ENCODE measurements at places on chromosomes 6 and 20.
A peak's percentile ranks its signal among the peaks of the same experiment; 100 is the strongest.

GRCh38 chr6:109978174-109979032, at the start of gene GPR6:
TSS of gene GPR6 (plus strand) at chr6:109978311. CDS start at chr6:109979113, 802 bp downstream.
- peak; percentile 52 for DNase-seq

DNA sequence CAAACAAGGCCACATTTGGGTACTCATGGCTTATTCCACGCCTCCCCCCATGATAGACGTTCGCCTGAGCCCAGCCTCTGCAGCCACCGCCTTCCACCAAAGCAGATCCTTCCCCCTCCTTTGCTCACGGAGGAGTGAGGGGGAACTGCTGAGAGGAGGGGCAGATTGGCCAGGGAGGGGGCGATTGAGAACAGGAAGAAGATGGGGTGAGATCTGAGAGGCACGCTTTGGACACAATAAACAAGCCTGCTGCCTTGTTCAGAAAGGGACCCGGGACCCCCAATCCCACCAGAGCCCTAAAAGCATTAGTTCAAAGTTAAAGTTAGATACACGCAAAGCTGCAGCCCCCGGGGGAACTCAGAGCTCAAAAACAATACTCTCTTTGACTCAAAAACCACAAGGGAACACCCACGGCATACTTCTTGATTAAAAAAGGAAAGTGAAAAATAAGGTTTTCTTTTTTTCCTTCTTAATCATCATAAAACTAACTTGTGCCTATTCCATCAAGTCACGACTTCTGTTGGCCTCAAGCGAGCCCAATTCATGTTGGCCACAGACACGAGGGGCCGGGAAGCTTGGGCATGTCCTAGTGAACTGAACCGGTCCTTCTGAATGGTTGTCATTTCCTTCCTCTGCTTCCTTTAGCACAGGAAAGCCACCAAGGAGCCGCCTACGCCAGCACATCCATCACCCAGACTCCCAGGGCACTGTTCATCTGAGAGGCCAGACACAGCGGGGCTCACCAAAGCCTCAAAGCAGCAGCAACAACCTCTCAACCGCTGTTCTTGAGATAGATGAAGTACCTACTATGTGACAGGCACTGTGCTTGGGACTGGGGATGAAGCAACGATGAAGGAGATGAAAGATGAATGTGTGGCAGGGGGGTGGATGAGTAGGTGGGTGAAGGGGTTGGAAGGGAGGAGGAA, 44.7 kb downstream of the NFATC2 start:
- no peak for DNase-seq

DNA sequence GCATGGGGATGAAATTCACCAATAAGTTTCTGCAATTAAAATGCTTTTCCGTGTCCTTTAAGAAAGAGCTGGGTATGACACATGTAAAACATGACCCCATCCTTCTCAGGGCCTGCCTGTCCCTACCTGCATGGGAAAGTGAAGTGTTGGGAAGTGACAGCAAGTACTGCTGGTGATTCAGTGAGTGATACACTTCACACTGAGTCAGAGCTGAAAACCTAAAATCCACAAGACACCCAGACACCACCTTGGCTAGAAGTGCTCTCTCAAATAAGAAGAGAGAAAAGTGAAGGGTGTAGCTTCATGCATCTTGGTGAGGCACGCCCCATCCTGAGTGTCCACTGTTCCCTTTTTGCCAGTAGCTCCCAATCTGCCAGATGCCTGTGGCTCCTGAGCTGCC, 3.3 kb downstream of the RAB22A start:
- peak; percentile 26 for DNase-seq

- DNase-seq, result no peak
Observed at GRCh38 chr6:14361297-14361696, 243.7 kb downstream of the CD83 start.

GRCh38 chr6:137051790-137052472, 7.2 kb upstream of the IL20RA start:
- DNase-seq, result no peak

DNA sequence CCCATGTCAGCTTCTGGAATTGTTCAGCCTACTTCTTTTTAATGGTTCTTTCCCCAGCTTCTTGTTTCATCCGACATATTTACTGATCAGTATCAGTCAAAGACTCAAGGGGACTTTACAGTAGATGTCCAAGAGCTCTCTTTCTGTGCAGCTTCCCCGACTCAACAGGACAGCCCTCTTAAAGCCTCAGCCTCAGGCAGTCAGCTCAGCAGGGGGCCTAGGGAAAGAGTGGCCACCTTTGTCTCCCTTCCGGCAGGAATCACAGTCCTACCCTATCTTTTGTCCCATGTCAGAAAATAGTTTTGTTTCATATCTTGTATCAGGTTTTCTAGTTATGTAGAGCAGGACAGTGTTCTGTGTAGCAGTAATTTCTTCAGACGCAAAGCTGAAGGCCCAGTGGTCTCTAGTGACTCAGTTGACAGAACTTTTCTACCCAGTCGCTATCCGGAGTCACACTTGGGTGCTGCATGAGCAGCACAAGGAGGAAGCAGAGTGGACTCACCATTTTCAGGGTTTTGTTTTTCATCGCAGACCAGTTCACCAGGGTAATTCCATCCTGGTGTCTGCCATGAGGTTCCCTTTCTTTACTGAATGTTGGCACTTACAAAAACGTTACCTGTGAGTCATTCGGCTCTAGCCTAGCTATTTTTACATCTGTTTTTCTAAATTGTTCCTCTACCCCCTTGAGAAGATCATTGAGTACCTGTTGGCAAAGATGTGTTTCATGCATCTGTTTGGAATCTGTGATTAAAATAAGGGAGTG, 47.7 kb downstream of the SPATA2 start:
- DNase-seq, result no peak

DNA sequence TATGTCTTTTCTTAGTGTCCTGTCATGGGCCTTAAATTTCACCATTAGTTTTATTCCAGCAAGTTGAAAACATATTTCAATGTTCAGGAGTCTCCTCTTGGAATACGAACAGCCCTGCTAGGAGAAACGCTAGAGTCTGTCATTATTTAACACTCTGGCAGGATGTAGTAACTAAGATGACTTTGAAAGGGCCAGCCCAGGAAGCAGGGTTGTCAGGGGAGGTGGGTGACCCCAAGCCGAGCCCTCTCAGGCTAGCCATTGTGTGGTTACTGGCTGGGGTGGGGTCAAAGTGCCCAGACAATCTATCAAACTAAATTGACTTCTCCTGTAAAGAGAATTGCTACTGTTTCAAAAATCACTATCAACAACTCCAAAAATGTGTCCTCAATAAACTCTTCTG, 67.8 kb downstream of the LY86 start:
- DNase-seq, result no peak

- DNase-seq, result no peak
Observed at GRCh38 chr6:138031850-138032249, 75.4 kb downstream of the PERP start.

GRCh38 chr20:40848526-40848925, 159.5 kb upstream of the MAFB start:
- no peak for DNase-seq

DNA sequence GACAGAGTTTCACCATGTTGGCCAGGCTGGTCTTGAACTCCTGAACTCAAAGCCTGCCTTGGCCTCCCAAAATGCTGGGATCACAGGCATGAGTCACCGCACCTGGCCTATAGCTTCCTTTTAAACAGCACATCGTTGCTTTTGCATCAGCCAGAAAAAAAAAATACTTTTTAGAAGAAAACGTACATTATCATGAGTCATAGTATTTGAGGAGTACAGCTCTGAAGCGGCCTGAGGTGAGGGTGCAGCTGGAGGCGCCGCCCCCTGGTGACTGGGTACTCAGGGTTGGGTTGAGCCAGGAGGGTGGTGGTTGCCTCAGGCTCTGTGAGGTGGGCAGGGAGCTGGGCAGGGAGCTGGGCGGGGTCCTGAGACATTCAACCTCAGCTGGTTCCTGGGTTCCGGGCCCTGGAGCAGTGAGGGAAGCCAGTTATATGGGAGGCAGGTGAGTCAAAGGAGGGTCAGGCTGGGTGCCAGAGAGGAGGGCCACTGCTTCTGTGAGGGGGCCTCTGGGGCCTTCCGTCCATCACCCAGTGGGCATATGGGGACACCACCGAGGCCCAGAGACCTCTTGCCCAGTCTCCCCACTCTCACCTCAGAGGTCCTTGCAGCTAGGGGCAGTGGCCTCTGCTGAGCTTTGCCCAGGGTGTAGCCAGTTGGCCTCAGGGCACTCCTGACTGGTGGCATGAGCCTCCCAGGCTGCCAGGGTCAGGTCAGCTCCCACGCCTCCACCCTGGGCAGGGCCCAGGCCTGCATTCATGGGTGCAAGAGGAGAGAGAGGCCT, 11.7 kb upstream of the ID1 start:
- DNase-seq, result peak; percentile 100

GRCh38 chr20:47612670-47613069, 111.0 kb downstream of the NCOA3 start:
- DNase-seq, result no peak

- no peak for DNase-seq
Observed at GRCh38 chr6:3754776-3755175, 3.3 kb upstream of the PXDC1 start.

DNA sequence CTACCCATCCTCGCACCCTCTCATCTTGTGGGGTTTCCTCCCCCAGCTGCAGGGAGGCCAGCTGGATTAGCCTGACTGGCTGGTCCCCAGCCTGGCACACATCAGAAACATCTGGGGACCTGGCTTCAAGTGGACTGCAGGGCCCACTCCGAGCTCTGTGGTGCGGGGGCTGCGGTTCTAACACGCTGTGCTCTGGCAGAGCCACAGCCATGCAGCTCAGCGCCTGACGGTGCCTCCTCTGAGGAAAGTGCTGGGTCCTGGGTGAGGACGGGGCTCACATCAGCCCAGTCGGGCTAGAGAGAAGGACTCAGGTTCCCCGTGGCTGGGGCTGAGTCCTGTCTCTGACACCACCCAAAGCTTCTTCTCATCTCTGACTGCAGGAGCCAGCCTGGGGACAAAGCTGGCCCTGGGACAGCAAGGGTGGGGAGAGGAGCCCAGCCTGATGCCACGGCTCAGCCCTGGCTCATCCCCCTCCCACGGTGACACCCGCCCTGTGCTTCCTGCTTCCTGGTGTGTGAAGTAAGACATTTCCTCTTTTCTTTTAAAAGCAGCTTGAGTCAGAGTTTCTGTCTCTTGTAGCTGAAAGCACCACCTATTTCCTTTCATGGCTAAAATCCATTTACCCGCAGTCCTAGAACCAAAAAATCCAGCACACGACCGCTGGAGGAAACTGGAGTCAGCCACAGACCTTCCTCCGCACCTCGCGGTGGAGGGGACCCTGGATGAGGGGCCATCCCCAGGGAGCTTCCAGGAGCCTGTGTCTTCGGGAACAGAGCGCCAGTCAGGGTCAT, 127.4 kb upstream of the AFDN start:
- DNase-seq, result no peak

DNA sequence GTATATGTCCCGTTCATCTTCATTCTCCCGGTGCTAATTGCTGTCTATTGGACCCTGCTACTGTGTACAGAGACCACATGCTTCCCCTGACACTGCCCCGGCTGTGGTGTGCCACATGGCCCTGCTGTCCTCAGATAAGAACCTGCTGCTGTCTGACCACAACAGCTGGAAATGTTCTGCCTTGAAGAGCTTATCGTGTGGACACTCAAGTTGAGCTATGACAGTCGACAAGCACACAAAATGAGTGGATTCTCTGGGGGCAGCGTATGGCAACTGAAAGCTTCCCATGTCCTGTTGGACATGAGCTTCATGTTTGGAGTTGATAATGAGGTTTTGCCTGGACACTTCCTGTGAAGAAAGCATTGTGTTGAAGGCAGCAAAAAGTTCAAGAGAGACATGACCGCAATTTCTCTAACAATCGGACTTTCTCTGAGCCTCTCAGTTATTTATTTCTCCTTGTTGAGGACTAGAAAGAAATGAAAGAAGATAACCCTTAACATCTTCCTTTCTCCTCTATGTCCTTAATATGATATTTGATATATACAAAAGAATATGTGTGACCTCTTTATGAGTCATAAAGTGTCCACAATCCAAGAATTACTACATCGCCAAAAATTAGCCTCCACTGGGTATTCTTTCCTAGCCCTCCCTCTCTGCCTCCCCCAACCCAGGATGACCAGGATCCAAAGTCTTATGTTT, 187.1 kb upstream of the TCF21 start:
- peak; percentile 43 for DNase-seq

DNA sequence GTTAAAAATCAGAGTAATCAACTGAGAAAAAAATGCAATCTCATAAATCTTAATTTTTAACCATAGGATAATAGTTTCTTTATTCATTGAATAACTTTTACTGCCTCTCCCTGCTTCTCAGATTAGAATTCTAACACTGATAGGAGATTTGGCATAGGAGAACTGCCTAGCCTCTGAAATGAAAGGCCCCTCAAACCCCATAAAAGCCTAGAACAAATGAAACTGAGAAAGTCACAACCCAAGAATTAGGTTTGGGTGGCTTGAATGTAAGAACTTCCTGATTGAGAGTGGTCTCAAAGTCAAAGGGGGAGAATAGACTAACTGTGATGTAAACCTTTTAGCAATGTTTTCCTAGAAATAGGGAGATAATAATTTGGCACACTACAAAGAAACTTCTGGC, 52.2 kb downstream of the SAMD5 start:
- DNase-seq, result no peak

DNA sequence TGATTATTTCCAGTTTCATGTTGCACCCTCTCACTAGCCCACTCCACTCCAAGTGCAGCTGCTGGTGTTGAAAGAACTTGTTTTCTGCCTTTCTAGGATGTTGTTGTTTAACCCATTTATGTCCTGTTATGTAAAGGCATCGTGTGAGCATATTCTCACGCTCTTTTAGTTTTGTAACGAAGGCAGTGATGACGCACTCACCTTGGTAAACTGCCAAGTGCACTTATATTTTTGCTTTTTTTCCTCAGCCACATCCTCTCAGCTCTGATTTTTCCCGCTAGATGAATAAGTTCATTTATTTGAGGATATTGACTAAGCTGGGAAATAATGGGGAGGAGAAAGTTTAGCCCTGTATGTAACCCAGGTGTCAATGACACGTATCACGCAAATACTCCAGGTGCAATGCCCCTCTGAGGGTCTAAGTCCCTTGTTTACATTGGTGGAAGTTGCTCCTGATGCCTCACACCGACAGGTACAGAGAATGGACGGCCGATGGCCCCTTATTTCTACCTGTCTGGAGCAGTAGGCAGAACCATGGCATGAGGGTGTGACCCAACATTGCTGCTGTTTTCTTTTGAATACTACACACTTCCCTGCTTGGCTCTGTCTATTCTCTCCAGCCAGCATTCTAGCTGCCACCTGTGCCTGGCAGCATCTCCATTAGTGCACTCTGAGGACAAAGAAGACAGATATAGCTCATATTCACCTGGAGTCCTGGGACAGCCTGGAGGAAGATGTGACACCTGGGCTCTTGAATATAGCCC, 132.7 kb upstream of the SLC24A3 start:
- peak; percentile 29 for DNase-seq

DNA sequence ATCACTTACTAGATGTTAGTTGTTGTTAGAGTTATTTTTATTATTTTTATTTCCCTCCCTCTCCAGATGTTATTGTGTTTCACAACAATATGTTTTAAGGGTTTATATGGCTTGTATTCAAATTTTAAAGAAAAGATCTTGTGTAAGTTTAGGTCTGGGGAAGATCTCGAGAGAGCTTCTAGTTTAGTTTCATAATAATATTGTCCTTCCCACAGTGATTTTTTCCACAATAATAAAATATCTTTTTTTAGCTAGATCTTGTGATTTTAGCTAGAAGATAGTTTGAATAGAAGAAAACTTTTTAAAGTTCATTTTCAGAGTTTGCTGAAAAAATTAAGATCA, 55.0 kb downstream of the ADGRG6 start:
- DNase-seq, result no peak

GRCh38 chr6:150949526-150949925, 84.0 kb downstream of the MTHFD1L start:
- peak; percentile 46 for DNase-seq

- DNase-seq, result no peak
Observed at GRCh38 chr20:43096126-43096930, 93.4 kb downstream of the PTPRT start.

GRCh38 chr6:56297022-56297989, 49.9 kb upstream of the COL21A1 start:
- DNase-seq, result peak; percentile 53

- DNase-seq, result no peak
Observed at GRCh38 chr6:43493833-43494232, 16.3 kb downstream of the LRRC73 start.
